ENCODE measurements at places on chromosomes 6 and 20.

DNA sequence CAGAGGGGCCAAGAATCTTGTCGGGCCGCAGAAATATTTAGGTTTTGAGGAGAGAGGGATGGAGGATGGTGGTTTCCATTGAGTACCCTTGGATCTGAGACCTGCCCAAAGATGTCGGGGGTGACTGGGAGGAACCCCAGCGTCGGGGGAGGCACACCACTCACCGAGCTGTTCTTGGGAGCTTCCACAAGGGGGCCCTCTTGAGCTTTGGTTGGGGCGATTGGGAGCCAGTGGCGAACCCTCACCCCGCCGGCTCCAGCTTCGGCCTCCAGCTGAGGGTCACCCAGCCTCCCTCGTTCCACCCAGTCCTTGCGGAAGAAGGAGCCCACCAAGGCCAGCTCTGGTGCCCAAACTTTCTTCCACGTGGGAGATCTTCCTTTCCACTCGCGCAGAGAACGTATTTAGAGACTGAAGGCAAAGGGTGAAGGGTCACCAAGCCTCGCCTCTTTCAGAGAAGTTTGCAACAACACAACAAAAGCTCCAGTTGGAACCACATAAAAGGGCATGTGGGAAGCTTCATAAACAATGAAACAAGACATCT is 33.6 kb downstream of the APCDD1L start:
- DNase-seq, result peak; percentile 7

DNA sequence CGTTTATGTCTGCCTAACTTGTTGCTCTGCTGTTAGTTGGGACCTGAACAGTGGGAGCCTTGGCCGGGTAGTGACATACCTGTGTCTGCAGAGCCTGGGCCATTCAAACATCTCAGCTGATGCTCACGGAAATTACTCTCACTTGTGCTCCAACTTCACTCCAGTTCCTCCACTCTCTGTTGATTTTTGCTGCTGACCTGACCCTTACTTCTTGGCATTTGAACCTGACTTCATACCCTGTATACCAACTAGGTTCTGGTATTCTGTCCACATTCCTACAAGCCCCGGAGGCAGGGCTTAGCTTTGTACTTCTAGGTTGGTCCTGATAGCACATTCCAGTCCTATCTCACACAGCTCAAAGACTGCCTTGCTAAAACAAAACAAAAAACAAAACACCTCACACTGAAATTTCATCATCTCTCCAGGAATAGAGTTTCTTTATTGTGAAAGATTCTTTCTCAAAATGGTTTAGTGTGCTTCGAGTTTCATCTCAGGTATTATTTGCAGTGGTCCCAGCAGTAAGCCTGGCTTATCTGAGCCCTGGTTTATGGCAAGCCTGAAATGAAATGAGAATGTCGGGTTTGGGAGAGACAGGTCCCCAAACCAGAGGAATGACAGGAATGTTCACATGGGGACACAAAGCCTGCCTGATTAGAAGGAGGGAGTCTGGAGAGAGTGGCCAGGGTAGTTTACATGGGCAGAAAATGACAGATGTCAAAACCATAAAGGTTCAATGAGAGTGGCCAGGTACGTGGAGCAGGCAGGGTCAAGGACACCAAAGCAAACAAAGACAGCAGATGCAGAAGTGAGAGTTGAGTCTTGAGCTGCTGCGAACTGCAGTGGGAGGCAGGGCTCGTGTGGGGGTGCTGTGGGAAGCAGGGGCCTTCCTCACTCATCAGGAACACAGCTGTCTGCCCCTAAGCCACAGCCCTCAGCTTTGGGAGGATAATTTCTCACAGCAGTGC is 174.2 kb upstream of the HDAC2 start:
- DNase-seq, result no peak

DNA sequence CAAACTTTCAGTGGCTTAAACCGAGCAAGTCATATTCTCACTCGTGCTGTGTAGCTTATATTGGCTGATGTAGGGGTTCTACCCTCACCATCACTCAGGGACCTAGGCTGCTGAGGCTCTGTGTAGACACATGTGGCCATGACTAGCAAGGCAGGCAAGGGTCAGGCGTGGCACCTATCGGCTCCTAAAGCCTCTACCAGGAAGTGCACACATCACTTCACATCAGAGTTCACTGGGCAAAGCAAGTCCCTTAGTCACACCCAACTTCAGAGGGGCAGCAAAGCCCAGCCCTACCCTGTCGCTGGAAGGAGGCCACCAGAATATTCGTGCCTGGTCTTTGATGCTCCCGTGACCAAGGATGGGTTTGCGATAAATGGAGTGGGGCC is 42.9 kb downstream of the PPP1R14C start:
- no peak for DNase-seq

GRCh38 chr6:107413966-107414645 is 45.3 kb downstream of the PDSS2 start:
- no peak for DNase-seq

- no peak for DNase-seq
Observed at GRCh38 chr6:22755605-22756004, 186.2 kb downstream of the HDGFL1 start.

DNA sequence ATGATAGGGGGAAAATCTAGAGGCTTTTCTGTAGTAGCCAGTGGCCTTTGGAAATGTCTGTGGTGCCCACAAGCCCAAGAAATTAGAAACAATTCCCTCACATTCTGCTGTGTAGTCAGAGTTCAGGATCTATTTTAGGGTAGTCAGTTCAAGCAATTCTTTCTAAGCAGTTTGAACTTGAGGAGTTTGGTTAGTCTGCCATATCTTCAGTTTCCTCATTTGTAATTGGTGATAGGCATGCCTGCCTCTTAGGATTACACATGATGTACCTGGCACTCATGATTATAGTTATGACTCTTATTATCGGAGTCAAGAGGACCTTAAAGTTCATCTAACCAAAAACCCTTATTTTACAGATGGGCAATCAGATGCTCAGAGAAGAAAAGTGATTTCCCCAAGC is 21.2 kb upstream of the MEP1A start:
- no peak for DNase-seq

GRCh38 chr6:87102151-87102621 is 7.3 kb upstream of the CGA start:
- DNase-seq, result no peak

DNA sequence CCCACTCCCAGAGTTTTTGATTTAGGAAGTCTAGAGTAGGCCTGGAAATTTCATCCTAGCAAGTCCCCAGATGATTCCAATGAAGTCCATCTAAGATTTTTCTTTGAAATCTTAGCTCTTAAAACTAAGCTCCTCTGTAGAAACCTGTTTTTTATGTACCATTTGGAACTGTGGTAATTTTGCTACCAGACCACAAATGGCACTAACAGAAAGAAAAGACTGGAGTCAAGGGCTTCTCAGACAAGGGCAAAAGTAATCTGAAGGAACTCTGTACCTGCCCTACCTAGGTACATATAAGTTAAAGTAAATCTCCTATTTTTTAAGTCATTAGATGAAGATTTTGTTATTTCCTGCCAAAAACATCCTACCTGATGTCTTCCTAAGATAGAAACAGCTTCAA is 155.0 kb upstream of the HTR1E start:
- DNase-seq, result no peak

DNA sequence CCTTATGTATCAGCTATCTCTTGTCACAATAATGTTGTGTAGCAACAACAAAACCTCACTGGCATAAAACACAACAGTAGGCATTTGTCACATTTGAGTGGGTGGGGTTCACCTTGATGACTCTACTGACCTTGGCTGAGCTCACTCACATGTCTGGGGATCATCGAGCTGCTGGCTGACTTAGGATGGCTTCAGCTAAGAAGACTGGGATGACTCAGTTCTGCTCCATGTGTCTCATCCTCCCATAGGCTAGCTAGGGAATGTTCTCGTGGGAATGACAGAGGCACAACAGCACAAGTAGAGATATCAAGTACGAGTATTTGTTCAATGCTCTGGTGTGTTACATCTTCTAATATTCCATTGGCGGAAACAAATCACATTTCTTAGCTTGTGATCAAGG is 167.9 kb downstream of the PLCB1 start:
- DNase-seq, result no peak

- no peak for DNase-seq
Observed at GRCh38 chr6:163531122-163531521, 116.6 kb downstream of the QKI start.

DNA sequence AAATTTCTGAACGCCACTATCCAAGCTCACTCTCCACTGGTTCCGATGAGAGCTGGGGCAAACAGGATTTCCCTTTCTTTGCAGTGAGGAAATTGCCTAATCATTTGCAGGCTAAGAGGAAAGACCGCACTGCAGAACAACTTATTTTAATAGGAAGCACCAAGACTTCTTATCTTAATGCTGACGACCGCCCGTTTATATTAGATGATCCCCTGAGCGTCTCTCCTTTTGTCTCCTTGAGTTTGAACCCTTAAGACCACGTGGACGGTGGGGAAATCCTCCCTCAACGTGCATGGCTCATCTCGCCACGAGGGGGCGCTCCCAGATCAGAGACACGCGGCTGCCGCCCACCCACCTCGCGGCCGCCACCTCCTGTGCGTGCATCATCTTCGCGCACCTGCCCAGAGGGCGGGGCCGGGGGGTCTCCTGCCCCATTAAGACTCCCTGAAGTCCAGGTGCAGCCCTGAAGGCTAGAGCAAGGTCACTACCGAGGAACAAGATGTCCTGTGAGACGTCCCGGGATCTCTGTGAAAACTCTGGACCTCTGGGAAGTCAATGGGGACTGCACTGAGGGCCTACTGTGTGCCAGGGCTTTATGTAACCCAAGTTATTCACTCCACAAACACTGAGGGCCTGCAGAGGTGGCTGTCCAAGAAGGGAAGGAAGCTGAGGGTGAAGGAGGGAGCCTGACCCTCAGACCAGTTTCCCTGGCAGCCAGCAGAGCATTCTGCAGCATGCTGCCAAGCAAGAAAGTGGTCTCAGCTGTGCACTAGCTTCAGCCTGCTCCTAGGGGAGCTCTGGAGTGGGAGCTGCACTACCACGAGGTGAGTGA is 28.1 kb downstream of the PDYN start:
- peak; percentile 55 for DNase-seq

GRCh38 chr6:56278171-56278591 is 30.8 kb upstream of the COL21A1 start:
- no peak for DNase-seq

- DNase-seq, result no peak
Observed at GRCh38 chr6:170150590-170150945, 140.3 kb downstream of the DLL1 start.

- no peak for DNase-seq
Observed at GRCh38 chr6:81865712-81866111, 113.2 kb upstream of the TENT5A start.

GRCh38 chr6:154938221-154938580 is 56.9 kb upstream of the TIAM2 start:
- no peak for DNase-seq

DNA sequence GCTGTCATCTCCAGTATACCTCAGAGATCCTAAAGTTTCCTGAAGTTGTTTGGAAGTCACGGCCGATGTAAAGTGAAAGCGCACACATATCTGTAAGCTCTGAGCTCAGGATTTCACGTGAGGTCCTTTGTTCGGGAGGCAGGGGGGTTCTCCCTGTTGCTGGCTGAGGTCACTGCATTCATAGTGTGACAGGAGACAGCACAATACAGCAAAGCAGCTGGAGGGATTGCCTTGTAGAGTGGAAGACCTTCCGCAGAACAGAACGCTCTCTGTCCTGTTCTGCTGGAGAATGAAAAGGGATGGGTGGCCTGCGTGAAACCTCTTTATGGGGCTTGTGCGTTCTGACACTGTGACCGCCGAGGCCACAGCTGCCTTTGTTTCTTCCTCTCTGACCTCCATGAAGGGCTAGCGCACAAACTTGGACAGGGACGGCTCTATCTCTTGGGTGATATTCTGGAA is 13.4 kb upstream of the SERPINB1 start:
- no peak for DNase-seq

DNA sequence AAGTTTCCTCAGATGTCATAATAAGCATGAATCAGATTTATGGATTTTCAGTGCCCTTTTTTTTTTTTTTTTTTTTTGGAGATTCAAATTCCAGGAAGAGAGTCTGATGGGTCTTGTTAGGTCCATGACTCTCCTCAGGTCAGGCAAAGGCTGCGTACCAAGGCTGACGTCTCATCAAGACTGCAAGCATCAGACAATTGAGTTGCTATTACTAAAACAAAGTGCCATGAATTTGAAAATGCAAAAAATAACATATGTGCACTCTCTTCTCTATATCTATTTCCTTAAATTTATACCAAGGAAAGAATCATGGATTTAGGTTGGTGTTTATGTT is 134.7 kb downstream of the FAM83B start:
- DNase-seq, result no peak

GRCh38 chr20:43711098-43711654 is 15.6 kb downstream of the GTSF1L start:
- no peak for DNase-seq

- no peak for DNase-seq
Observed at GRCh38 chr6:132490024-132490423, 22.9 kb downstream of the STX7 start.

DNA sequence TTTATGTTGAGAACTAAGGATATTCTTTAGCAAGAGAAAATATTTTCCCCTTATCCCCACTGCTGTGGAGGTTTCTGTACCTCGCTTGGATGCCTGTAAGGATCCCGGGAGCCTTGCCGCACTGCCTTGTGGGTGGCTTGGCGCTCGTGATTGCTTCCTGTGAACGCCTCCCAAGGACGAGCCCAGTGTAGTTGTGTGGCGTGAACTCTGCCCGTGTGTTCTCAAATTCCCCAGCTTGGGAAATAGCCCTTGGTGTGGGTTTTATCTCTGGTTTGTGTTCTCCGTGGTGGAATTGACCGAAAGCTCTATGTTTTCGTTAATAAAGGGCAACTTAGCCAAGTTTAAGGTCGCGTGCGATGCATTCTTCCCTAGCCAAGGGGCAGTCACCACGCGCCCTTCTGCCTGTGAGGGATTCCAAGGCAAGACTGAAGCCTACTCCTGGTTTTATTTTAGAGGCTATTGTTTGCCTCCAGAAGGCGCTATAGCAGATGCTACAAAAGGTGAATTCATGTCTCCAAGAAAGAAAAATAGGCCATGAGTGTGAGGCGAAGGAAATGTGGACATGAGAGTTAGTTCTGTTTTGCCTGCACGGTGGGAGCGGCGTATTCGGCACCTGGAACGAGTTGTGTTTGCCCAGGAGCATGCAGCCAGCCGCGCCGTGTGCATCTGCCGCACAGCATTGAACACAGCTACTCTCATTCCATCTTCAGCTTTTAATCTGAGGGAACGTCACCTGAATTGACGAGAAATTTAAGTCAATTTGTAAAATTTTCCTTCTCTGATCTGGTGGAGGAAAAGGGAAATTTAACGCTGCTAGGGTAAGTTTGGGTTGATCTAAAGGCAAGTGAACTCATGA is 40.3 kb upstream of the IRF4 start:
- DNase-seq, result no peak

DNA sequence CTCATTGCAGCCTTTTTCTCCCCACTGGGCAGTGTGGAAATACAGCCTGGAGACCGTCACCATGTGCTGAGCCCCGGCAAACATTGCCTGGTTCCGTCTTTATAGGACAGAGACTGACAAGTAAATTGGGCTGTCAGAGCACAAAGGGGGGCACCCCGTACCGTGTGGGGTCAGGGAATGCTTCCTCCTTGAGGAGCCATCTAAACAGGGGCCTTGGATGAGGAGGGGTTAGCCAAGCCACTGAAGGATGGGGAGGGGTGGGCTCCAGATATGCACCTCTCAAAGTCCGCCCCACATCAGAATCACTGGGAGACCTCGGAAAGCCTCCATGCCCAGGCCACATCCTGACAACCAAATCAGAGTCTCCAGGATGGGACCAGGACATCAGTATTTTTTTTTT is 73.9 kb downstream of the NFATC2 start:
- DNase-seq, result no peak

- DNase-seq, result no peak
Observed at GRCh38 chr6:40881501-40881900, 157.5 kb downstream of the UNC5CL start.
